ENCODE measurements at places on chromosomes 7 and 10. TPM values are rescaled to one million over a fixed set of nuclear protein-coding genes. Genes with fewer than 3 reads are reported as not detected.

DNA sequence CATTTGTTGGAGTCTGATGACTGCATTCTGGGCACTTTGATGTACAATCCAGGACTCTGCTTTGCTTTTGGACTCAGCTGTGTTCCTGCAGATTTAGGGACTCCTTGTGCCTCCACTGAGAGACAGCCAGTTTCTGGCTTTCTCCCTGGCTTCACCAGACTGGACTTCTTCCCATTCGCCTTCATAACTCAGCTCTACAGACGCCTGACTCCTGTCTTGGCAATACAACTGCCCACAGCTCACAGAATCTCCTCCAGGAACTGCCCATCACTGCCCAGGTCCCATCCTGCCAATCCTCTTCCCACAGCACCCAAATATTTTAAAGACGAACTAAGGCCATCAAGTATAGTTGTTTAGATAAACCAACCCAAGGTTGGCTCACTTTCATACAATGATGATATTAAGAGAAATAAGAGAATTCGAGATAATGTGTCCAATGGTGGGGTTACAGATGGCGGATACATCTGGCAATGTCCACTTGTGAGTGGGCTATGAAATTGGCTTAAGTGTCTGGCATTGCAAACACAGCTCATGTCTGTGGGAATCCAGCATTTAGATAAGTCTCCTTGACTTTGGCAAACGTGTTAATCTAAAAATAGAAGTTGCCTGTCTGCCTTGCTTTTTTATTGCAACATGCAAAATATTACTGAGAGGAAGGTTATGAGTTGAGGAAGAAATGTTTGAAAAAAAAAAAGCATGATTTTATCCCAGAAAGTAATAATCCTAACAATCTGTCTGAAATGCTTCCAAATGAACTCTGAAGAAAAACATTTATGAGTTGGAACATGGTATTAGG lies 95.1 kb downstream of the ITGA8 start:
- no peaks in the 10 kb centered on the region for H3K36me3 ChIP-seq
- no peaks in the 10 kb centered on the region for H3K4me1 ChIP-seq
- peak; percentile 44 for DNase-seq
- H3K27me3 ChIP-seq: no peaks in the 10 kb centered on the region
- H3K4me3 ChIP-seq: no peak overlapping the region

DNA sequence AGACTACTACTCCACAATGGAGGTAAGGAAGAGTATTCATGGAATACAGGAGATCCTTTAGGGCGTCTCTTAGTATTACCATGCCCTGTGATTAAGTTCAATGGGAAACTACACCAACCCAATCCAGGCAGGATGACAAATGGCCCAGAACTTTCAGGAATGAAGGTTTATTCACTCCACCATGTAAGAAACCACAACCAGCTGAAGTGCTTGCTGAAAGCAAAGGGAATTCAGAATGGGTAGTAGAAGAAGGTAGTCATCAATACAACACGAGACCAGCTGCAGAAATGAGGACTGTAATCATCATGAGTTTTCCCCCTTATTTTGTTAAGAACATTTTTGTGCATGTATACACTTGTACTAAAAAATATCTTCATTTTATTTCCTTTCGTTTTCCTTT lies 76.6 kb downstream of the GPR37 start:
- no peak overlapping the region for H3K4me3 ChIP-seq
- no peak for DNase-seq
- no peaks in the 10 kb centered on the region for H3K36me3 ChIP-seq
- H3K27ac ChIP-seq: no peak overlapping the region
- no peaks in the 10 kb centered on the region for H3K27me3 ChIP-seq
- no peaks in the 10 kb centered on the region for H3K4me1 ChIP-seq

DNA sequence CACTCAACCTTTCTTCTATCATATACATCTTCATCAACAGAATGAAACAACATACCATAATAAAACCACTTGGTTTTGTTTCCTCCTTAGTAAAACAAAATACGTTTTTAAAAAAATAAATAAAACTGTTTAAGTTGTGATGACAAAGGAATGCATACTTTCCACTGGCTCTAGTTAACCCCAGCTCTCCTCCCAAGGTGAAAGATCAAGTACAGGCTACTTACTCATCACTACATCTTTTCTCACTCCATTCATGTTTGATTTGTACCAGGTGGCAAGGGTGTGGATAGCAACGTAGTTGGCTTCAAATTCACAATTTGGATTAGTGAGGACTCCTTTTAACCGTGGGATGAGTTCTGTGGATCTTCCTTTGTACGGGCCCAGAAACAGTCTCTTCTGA lies 14.7 kb downstream of the OGA start:
- DNase-seq: no peak
- no peaks in the 10 kb centered on the region for H3K27me3 ChIP-seq
- no peaks in the 10 kb centered on the region for H3K4me1 ChIP-seq
- H3K4me3 ChIP-seq: no peak overlapping the region

- H3K27me3 ChIP-seq: peaks cover 6% of the 10 kb centered on the region
- H3K27ac ChIP-seq: peak overlapping the region; percentile 69
- peak overlapping the region; percentile 81 for H3K4me3 ChIP-seq
Measured at GRCh38 chr10:79904671-79905321, 44.1 kb downstream of the SFTPD start.

GRCh38 chr10:16965740-16966447 lies 148.7 kb upstream of the RSU1 start:
- peaks cover 29% of the 10 kb centered on the region for H3K4me1 ChIP-seq
- DNase-seq: peak; percentile 85
- H3K27me3 ChIP-seq: no peaks in the 10 kb centered on the region
- no peak overlapping the region for H3K4me3 ChIP-seq
- H3K27ac ChIP-seq: peak overlapping the region; percentile 78

DNA sequence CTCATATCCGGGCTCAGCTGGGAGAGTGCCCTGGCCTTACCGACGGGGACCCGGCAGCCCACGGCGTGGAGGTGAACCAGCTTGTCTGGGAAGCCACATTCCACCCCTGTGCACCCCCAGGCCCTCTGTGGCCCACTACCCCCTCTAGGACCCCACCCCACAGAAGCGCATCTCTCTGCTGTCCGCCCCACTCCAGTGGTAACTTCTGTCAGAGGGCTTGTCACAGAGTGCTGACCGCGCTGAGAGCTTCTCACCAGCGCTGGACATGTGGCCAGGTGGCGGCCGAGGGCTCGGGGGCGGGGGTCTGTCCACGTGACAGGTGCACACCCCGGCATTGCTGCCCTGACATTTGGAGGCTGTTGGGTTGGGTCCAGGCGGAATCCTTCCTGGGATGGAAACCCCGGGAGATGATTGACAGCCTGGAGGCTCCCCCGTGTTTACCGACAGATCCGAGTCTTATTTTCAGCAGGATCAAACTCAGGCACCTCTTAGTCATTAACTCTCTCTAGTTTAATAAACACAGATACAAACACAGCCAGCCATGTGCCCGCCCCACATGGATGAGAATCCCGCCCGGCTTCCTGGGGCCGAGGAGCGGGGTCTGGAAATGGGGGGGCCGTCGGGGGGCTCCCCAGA lies 5.1 kb downstream of the ELFN1 start:
- peaks cover 25% of the 10 kb centered on the region for H3K4me1 ChIP-seq
- DNase-seq: no peak
- no peak overlapping the region for H3K27ac ChIP-seq
- H3K4me3 ChIP-seq: no peak overlapping the region

GRCh38 chr7:739983-740942 lies 13.2 kb upstream of the PRKAR1B start:
- DNase-seq: no peak
- peaks cover 46% of the 10 kb centered on the region for H3K36me3 ChIP-seq
- H3K4me3 ChIP-seq: no peak overlapping the region

NFE2L3 gene
- 3.6 TPM for polyA plus RNA-seq

CALML3 gene
- polyA plus RNA-seq: 0.79 TPM

HGF gene
- polyA plus RNA-seq: 6.4 TPM

Data from muscle of leg (tissue), 16 donors.